Brain (organoid and tissue), 16 donors: ENCODE measurements at places on chromosomes 2 and 18.

DNA sequence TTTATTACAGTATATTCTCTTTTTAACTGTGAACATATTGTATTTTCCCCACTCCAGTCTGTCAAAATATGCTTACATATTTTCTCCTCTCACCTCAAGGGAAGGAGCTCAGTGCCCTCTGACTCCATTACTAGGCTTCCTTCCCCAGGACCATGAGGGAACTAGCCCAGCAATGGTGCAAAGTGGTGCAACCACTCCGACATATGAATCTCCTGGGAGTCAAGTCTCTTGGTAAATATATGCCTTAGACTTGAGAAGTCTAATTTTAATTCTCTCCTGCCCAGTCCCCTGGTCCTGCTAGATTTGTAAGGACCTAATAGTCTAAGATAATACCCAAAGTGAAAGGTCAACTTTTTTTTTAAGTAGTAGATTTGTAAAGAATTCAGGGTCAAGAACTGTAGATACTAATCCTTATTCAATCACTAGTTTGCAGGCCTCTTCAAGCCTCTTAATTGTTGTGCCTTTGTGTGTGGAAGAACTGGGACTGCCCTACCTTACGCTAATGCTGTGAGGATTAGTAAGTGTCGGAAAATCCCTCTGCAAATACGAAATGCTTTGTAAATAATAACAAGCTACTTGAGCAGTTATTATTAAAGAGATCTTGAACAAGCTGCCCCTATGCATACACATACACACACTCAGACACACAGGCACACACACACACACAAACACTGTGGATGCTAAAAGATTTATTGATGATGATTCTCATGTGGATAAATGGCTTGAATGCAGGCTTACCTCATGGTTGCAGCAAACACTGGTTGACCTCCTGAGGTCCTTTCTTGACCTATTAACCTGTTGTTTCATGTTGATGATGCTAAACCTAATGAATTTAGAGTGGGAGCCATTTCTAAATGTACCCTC, 251.2 kb upstream of the PARD3B start:
- DNase-seq, result no peak

GRCh38 chr18:10145546-10145945, 231.7 kb downstream of the VAPA start:
- DNase-seq, result no peak

DNA sequence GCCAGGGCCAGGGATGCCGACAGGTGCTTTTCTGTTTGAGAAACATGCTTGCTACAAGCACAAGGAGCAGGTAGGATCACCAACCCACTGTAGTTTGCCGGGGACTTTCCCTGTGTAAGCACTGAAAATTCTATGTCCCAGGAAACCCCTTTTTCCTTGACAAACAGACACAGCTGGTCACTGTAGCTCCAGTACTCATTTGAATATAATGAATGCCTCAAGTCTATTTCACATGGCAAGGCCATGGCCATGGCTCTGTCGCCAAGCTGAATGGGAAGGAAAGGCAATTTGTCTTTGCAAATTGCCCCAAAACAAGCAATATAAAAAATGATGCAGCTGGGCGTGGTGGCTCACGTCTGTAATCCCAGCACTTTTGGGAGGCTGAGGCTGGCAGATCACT, 49.6 kb upstream of the IGFBP2 start:
- DNase-seq, result no peak

DNA sequence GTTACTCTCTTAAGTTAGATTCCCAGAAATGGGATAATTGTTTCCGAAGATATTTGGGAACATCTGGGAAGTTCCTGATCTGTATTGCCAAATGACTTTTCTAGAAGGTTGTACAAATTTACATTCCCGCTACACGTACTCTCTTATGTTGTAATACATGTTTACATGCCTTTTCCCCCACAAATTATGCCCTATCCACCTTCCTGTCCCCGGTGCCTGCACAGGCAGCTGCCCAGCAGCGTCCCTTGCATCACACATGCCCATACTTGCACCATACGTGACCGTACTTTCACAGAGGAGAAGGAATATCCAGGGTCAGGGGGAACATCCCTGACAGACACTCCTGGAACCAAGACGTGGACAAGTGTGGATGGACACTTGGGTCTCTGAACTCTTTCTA, 24.2 kb upstream of the KLF11 start:
- no peak for DNase-seq

DNA sequence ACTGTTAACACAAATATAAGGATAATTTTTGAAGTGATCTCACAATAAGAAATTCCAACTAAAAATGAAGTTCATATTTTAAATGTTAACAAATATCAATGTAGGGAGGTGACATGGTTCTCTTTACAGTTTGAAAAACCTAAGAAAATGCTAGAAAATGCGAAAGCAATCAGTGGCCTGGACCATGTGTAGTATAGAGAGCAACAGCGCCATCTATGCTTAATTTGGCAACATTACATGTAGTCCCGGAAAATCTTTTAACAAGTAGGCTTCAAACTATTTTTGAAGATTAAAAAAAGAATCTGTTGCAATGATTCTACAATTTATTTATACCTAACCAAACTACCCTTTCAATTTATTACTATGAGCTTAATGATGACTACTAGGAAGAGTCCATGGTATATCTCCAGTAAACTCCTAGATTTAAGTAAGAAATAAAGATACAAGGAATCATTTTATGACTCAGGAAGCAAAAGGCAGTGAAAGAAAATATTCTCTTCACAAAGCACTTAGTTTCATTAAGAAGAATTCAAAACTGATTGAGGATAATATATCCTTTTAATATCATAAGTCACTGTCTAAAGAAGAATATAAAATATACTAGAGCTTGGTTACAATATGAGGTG, 33.3 kb downstream of the NDUFA10 start:
- DNase-seq, result peak; percentile 75

DNA sequence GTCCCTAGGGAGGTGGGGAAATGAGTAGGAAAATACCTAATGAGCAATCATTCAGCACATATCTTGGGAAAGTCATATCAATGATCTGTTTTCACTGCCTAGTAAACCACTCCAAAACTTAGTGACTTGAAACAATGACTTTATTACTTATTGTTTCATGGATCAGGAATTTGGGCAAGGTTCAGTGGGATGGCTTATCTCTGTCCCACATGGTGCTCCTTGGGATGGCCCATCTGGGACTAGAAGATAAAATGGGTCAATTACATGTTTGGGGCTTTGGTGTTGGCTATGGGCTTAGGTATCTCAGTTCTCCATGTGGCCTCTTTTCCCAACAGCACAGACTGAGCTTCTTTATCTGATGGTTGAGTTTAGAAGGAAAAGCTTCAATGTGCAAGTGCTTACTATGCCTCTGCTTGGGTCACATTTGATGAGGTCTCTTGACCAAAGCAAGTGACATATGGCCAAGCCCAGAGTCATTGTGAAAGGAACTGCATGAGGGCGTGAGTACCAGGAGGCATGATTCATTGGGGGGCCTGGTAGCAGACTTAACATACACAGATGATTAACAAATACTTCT, 218.1 kb upstream of the TNP1 start:
- DNase-seq, result no peak

GRCh38 chr2:181203412-181203811, 223.0 kb downstream of the UBE2E3 start:
- DNase-seq, result no peak

GRCh38 chr2:8622199-8622911, 59.5 kb upstream of the ID2 start:
- no peak for DNase-seq

GRCh38 chr2:238711346-238711745, 136.5 kb upstream of the TWIST2 start:
- no peak for DNase-seq

- no peak for DNase-seq
Observed at GRCh38 chr2:99679518-99679917, 189.7 kb upstream of the REV1 start.

GRCh38 chr2:88950010-88950409, 258.5 kb downstream of the RPIA start:
- DNase-seq, result no peak

- DNase-seq, result no peak
Observed at GRCh38 chr18:34972765-34973414, 68.3 kb upstream of the MAPRE2 start.

DNA sequence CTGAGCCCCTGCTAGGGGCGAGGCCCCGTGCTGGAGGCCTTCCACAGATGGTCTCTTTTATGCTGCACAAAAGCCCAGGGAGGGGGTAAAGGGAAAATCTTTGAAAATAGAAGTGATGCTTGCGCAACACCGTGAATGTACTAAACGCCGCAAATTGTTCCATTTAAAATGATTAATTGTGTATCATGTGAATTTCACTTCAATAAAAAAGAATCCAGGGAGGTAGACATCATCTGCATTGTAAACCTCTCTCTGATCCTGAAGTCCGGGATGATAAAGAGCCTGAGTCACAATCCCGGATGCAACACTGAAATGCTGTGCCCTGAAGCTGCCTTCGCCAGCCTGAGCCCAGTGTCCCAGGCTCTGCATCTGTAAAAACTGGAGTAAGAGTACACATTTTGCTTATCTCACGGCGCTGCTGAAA, 107.7 kb upstream of the PPP1CB start:
- DNase-seq, result peak; percentile 86

DNA sequence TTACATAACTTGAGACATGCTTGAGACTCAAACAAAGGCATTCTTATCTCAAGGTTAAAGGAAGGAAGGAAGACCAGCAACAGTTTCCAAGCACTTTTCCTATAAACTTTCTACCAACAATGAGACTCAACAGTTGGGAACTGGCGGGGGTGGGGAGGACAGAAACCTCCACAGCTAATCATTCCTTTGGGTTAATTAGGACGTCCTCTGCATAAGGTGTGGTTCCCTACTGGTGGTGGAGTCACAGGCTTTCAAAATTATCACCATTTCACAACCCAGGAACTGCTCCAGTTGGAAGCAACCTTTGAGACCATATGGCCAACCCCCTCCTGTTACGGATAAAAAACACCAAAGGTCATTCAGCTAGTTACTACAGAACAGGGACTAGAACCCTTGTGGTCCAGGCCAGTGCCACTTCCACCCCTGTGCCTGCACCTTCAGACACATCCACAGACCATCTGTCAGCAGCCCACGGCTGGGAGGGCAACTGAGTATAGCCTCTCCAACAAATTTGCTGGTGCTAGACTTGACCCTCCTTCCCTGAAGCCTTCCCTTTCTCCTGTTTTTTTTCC, 30.1 kb upstream of the ATL2 start:
- DNase-seq, result no peak

DNA sequence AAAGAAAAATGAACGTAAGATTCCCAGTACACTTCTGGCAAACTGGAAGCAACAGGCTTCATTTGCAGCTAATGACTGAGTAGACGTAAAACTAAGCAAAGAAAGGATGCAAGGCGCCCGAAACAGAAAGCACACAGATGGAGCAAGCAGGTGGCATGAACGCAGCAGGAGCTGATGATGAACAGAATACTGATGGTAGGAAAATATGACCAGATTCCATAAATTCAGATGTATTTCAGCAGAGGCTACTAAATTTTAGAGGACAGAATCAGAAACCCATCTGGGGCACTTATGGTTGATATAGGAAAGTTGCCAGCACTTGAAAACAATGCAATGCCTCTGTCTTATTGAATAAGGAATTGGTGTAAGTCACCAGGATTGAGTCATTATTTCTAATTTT, 658.7 kb upstream of the LINC00305 start:
- DNase-seq, result peak; percentile 50

DNA sequence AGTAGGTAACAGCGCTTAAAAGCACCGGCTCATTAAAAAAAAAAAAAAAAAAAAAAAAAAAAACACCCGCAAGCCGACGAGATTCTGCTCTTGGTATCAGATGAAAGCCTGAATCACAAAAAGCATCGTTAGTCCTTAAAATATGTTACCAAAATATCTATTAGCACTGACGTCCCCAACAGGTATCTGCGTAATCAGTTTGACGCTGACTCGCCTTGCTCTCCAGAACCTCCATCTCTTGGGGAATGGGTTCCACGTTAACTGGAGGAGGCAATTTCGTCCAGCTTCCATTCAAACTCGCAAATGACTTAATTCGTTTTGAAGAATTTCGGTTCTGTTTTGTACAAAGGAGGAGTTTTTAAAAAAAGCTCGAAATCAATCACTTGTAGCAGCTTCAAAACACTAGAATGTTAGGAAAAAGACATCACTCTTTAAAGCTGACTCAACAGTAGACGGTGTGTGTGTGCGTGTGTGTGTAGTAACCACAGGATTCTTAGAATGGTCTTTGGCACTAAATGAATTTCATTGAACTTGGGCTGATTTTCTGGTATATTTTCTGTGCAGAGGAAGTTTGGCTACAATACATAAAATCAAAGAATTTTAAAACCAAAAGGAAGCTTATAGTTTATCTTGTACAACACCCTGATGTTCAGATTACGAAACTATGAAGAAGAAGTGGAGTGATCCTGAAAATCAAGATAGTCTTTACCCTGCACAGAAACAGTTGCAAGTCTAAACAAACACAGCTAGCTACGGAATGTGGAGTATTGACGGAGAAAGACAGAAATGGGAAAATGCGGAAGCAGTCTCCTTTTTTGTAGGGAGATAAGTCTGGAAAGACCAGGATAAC, 1.1 kb upstream of the PGAP1 start:
- DNase-seq, result peak; percentile 80

- DNase-seq, result no peak
Observed at GRCh38 chr2:235721625-235722024, 227.8 kb downstream of the AGAP1 start.
